Testis (tissue), 5 donors: ENCODE measurements at places on chromosomes 4 and X. TPM values are rescaled to one million over a fixed set of nuclear protein-coding genes. Genes with fewer than 3 reads are reported as not detected.

The CC2D2A gene
- total RNA-seq, result 21.9 TPM

The JCHAIN gene
- 0.99 TPM for total RNA-seq

The CXCL8 gene
- not detected for total RNA-seq

The SCML2 gene
- 15.3 TPM for total RNA-seq

The CRLF2 gene
- total RNA-seq, result 0.47 TPM

- no peak for DNase-seq
- no peaks in the 10 kb centered on the region for H3K36me3 ChIP-seq
- no peak overlapping the region for H3K27ac ChIP-seq
- H3K27me3 ChIP-seq, result no peaks in the 10 kb centered on the region
Measured at GRCh38 chrX:311156-312129, 7.2 kb downstream of the GTPBP6 start.

DNA sequence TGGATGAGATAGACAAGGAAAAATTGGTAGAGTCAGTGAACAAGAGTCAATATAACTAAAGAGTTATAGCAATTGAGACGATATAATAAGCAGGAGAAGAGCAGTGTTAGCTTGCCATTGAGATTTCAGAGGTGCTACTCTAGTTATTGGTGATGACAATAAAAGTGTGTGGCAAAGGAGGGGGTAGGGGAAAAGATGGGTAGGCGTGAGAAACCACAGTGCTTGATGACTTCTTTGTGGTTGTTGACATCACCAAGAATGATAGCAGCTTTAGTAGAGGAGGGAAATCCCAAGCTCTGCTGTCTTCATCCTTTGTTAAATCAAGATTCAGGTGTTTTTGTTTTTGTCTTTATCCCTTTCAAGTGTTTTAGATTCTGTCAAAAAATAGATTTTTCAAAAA lies 179.9 kb upstream of the PPP3CA start:
- no peak for DNase-seq
- H3K4me1 ChIP-seq, result no peaks in the 10 kb centered on the region
- H3K27me3 ChIP-seq, result no peaks in the 10 kb centered on the region
- H3K4me3 ChIP-seq, result no peak overlapping the region
- no peak overlapping the region for H3K27ac ChIP-seq

GRCh38 chrX:127177966-127178365 lies 358.4 kb downstream of the PRR32 start:
- DNase-seq, result no peak
- H3K27ac ChIP-seq, result no peak overlapping the region
- H3K4me3 ChIP-seq, result no peak overlapping the region
- no peaks in the 10 kb centered on the region for H3K27me3 ChIP-seq

DNA sequence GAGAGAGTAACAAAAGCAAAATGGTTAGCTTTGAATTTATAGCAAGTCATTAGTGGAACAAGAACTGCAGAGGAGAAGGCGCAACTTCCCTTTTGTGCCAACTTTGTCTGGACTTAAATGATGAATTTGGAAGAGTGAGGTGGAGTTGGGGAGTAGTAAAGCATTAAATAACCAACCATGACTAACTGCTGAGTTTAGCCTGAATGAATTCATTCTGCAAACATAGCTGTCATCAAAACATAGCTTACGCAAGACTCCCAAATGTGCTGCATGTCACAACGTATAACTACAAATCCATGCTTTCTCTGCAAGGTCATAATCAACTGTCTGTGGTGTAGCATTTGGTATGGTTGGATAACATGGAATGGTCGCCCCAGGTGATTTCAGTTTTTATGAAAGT lies 75.9 kb upstream of the RPL34 start:
- no peak for DNase-seq
- no peaks in the 10 kb centered on the region for H3K36me3 ChIP-seq
- H3K27ac ChIP-seq, result no peak overlapping the region
- H3K27me3 ChIP-seq, result no peaks in the 10 kb centered on the region

GRCh38 chrX:15529165-15529564 lies 28.6 kb downstream of the BMX start:
- H3K4me1 ChIP-seq, result no peaks in the 10 kb centered on the region
- DNase-seq, result no peak
- no peaks in the 10 kb centered on the region for H3K36me3 ChIP-seq
- no peak overlapping the region for H3K27ac ChIP-seq

DNA sequence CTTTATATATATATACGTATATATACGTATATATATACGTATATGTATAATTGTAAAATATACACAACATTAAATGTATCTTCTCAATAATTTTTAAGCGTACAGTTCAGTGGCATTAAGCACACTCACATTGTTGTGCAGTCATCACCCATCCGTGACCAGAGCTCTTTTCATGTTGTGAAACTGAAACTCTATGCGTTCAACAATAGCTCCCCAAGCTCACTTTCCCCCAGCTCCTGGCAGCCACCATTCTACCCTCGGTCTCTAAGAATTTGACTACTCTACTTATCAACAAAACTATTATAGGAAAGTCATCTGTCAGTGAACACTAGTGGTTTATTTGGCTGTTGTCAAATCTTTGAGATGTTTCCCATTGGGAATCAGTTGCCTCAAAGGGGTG lies 621.8 kb upstream of the GALNT7 start:
- DNase-seq, result no peak
- H3K4me1 ChIP-seq, result no peaks in the 10 kb centered on the region
- H3K27me3 ChIP-seq, result no peaks in the 10 kb centered on the region
- H3K4me3 ChIP-seq, result no peak overlapping the region
- H3K27ac ChIP-seq, result no peak overlapping the region

DNA sequence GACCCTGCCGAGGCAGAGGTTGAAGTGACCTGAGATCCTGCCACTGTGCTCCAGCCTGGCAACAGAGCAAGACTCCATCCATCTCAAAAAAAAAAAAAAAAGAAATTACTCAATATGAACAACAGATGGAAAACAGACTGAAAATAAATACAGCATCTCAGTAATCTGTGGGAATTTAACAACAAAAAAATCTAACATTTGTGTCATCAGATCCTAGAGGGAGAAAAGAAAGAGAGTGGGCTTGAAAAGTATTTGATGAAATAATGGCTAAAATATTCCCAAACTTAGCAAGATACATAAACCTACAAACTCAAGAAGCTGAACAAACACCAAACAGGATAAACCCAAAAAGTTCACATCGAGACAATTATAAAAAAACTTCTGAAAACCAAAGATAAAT lies 84.7 kb downstream of the CENPC start:
- no peak overlapping the region for H3K4me3 ChIP-seq
- H3K36me3 ChIP-seq, result no peaks in the 10 kb centered on the region
- H3K4me1 ChIP-seq, result no peaks in the 10 kb centered on the region
- DNase-seq, result no peak

GRCh38 chr4:54840992-54841768 lies 183.4 kb downstream of the KIT start:
- peak; percentile 16 for DNase-seq
- no peaks in the 10 kb centered on the region for H3K36me3 ChIP-seq
- no peak overlapping the region for H3K27ac ChIP-seq
- H3K4me1 ChIP-seq, result no peaks in the 10 kb centered on the region
- no peaks in the 10 kb centered on the region for H3K27me3 ChIP-seq
- no peak overlapping the region for H3K4me3 ChIP-seq

- H3K4me1 ChIP-seq, result no peaks in the 10 kb centered on the region
- H3K36me3 ChIP-seq, result no peaks in the 10 kb centered on the region
- H3K27me3 ChIP-seq, result no peaks in the 10 kb centered on the region
- no peak overlapping the region for H3K4me3 ChIP-seq
Measured at GRCh38 chr4:24395937-24396336, 188.4 kb downstream of the DHX15 start.

DNA sequence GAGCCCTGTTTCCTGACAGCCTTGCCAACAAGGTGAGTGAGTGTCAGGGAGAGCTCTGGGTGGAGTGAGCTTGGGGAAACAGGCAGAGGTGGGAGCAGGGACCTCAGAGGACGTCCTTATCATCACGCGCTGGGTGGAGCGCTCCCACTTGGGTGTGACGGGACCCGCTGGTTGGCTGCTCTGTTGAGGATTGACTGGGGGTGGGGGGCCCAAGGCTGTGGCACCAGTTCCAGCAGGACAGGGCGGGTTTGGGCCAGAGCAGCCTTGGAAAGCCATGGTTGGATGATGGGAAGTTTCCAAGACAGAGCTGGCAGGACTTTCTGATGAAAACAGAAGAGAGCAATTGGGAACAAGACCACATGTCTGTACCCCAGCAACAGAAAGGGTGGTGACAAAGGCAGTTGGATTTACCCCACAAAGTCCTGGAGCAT lies 3.0 kb upstream of the PCGF3 start:
- no peaks in the 10 kb centered on the region for H3K36me3 ChIP-seq
- H3K27me3 ChIP-seq, result no peaks in the 10 kb centered on the region
- H3K27ac ChIP-seq, result no peak overlapping the region

DNA sequence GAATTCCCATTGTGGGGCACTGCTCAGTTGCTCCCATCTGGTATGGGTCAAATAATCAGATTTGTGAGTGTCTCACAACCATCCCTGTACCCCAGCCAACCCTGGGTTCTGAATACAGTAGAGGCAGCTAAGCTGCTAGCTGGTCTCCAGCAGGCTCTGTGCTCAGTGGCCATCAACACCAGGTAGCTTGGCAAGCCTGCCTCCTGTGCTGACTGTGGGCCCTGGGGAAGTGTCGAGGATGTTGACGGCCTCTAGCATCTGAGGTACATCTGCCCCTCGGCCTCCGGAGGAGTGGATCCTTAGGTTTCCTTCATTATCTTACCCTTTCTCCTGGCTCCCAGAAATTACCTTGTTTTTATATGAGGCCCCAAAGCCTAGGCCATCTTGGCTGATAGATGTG lies 13.3 kb downstream of the RNF4 start:
- no peaks in the 10 kb centered on the region for H3K36me3 ChIP-seq
- H3K27ac ChIP-seq, result peak overlapping the region; percentile 50
- no peaks in the 10 kb centered on the region for H3K27me3 ChIP-seq
- no peak for DNase-seq

- no peaks in the 10 kb centered on the region for H3K4me1 ChIP-seq
- no peak overlapping the region for H3K27ac ChIP-seq
- H3K27me3 ChIP-seq, result no peaks in the 10 kb centered on the region
- H3K4me3 ChIP-seq, result no peak overlapping the region
- DNase-seq, result no peak
Measured at GRCh38 chr4:27149541-27150212, 289.0 kb downstream of the STIM2 start.
